Mononuclear cell (primary cell): ENCODE measurements at places on chromosomes 2 and 18. TPM values are rescaled to one million over a fixed set of nuclear protein-coding genes. Genes with fewer than 3 reads are reported as not detected.

Gene TMEM131
- total RNA-seq: 26.6 TPM

Gene GAD1
- total RNA-seq: not detected

Gene FOXD4L1
- 0.10 TPM for total RNA-seq

Gene TMEM185B
- 17.5 TPM for total RNA-seq

Gene REL
- total RNA-seq: 211 TPM

Gene HOXD8
- total RNA-seq: not detected

Gene ECEL1
- not detected for total RNA-seq

Gene CNGA3
- not detected for total RNA-seq

Gene AFF3
- total RNA-seq: 21.9 TPM

Gene PEX13
- 32.1 TPM for total RNA-seq

Gene EVA1A
- total RNA-seq: 0.84 TPM

Gene SAG
- 0.21 TPM for total RNA-seq

Gene DARS1
- total RNA-seq: 65.5 TPM

Gene CFAP65
- 0.10 TPM for total RNA-seq

Gene BIN1
- total RNA-seq: 43.9 TPM

Gene RNF125
- total RNA-seq: 57.0 TPM

Gene PRKAG3
- not detected for total RNA-seq

Gene CSRNP3
- total RNA-seq: under 0.01 TPM

Gene NEU2
- not detected for total RNA-seq

Gene CD207
- total RNA-seq: 0.10 TPM

Gene MROH2A
- total RNA-seq: not detected

Gene DBI
- 46.8 TPM for total RNA-seq

Gene TXNDC9
- total RNA-seq: 18.9 TPM

Gene DNAH6
- 0.31 TPM for total RNA-seq

Gene KCNG2
- 0.10 TPM for total RNA-seq

Gene GNAL
- total RNA-seq: 0.84 TPM

Gene SERPINB13
- not detected for total RNA-seq

Gene LNPK
- 17.4 TPM for total RNA-seq

Gene POTEC
- not detected for total RNA-seq

Gene UPP2
- total RNA-seq: not detected

Gene AKAIN1
- total RNA-seq: not detected

Gene CCDC141
- total RNA-seq: 33.9 TPM

Gene LBX2
- total RNA-seq: 0.21 TPM

Gene ALLC
- not detected for total RNA-seq

Gene COLEC12
- 0.21 TPM for total RNA-seq

Gene ZNF24
- 72.3 TPM for total RNA-seq

Gene LYG2
- not detected for total RNA-seq
